Activated T-helper 1 cell treated with anti-CD3 and anti-CD28 coated beads, Interleukin-12 subunit alpha, Interleukin-12 subunit beta, Interleukin-2, Interleukin-4 antibody, amounts not matched to agents 30 ng/mL and 10 ng/mL and 1 ng/mL, durations not matched to agents 14 hours and 24 hours and 36 hours (primary cell): ENCODE measurements at places on chromosomes 1 and 21. TPM values are rescaled to one million over a fixed set of nuclear protein-coding genes. Genes with fewer than 3 reads are reported as not detected.

Gene ARID1A
- 130 and 132 TPM in 2 replicates for total RNA-seq

Gene TRPM2
- total RNA-seq, result 11.6 and 15.2 TPM in 2 replicates

Gene CCDC190
- not detected in 2 replicates for total RNA-seq

Gene NPPB
- total RNA-seq, result not detected in 2 replicates

Gene LENEP
- 1.5 and 1.8 TPM in 2 replicates for total RNA-seq

Gene FABP3
- not detected in 2 replicates for total RNA-seq

DNA sequence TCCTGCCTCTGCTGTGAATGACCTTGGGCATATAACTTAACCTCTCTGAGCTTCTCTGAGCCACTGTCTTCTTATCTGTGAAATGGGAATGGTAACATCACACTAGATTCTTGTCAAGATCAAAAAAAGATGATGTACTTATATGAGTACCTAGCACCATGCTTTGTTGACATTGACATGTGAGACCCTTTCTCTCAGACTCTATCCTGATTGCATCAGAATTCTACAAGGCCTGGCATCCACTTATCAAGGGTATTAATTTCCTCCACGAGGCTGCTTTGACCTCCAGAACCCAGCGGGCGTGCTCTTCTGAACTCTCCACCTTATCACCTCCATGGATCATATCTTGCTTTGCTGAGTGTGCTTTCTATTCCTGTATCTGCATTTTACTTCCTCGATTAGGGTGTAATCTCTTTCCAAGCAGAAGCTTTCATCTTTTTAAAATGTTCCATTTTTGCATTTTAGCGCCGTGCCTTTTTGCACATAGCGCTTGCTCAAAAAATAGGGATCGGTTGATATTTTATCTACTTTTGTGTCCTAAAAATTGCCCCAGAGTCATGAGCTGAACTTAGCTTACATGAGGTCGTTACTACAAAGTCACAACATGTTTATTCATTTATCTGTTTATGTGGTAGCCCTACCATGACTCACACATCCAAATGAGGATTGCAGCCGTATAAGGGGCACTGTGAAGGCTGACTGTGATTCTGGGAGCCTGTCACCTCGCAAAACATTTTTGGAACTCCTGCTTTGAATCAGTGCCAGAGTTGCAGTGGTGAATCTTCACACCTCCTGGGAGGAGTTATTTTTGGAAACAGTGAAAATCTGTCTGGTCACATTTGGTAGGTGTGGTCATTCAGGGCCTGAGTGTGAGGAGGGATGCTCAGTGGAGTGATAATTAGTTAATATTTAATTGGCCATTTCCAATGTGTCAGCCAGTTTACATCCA, 63.2 kb downstream of the IER5 start:
- peaks cover 2% of the 10 kb centered on the region for H3K36me3 ChIP-seq
- peaks cover 12% of the 10 kb centered on the region for H3K27me3 ChIP-seq
- H3K4me3 ChIP-seq, result no peak overlapping the region
- no peak overlapping the region for H3K27ac ChIP-seq
- H3K4me1 ChIP-seq, result peaks cover 39% of the 10 kb centered on the region
- no peak for DNase-seq

DNA sequence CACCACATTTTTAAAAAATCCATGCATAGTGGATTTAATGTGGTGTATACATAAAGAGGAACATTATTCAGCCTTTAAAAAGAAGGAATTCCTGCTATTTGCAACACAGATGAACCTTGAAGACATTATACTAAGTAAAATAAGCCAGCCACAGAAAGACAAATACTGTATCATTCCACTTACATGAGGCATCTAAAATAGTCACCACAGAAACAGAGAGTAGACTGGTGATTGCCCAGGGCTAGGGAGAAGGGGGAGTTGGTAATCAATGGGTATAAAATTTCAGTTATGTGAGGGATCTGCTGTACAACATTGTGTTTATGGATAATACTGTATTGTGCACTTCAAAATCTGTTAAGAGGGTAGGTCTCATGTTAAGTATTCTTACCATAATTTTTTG, 10.0 kb downstream of the FAM163A start:
- H3K4me1 ChIP-seq, result no peaks in the 10 kb centered on the region
- H3K27me3 ChIP-seq, result peaks cover 13% of the 10 kb centered on the region
- no peaks in the 10 kb centered on the region for H3K36me3 ChIP-seq
- no peak overlapping the region for H3K27ac ChIP-seq
- no peak overlapping the region for H3K4me3 ChIP-seq

DNA sequence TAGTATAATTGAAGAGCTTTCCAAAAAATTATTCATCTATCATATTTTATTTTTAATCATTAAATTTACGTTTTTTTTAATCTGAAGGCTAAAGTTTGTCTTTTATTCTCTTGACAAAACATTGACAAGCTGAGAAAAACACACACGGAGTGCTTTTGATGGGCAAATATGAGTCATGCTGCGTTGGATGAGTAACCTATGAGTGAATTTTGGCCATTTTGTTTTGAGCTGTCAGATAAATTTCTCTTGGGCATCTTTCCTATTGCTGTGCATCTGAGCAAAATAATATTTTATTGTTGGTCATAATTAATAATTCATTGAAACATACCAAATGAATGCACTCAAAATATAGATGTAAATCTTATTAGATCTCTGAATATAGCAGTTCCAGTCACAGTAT, 1144.1 kb upstream of the ADGRL2 start:
- H3K4me1 ChIP-seq, result no peaks in the 10 kb centered on the region
- H3K27ac ChIP-seq, result no peak overlapping the region
- H3K27me3 ChIP-seq, result no peaks in the 10 kb centered on the region
- no peak for DNase-seq
- no peak overlapping the region for H3K4me3 ChIP-seq

DNA sequence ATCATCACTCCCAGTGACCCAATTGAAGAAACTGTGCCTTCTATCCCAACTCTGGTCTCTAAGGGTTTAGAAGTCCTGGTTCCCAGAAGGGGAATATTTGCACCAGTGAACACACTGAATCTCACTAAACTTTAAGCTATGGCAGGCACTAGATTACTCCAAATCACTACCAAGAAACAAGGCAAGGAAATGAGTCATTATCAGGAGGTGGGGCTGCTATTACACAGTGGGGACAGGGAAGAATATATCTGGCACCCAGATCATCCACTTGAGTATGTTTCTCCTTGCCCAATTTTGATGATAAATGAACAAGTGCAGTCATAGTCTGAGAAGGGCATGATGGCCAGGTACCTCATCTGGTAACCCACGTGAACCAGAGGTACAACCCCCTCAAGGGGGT, 7.0 kb downstream of the MRPL9 start:
- no peaks in the 10 kb centered on the region for H3K27me3 ChIP-seq
- no peak for DNase-seq
- H3K4me3 ChIP-seq, result no peak overlapping the region
- peaks cover 29% of the 10 kb centered on the region for H3K36me3 ChIP-seq
- H3K27ac ChIP-seq, result no peak overlapping the region
- H3K4me1 ChIP-seq, result peaks cover 12% of the 10 kb centered on the region

DNA sequence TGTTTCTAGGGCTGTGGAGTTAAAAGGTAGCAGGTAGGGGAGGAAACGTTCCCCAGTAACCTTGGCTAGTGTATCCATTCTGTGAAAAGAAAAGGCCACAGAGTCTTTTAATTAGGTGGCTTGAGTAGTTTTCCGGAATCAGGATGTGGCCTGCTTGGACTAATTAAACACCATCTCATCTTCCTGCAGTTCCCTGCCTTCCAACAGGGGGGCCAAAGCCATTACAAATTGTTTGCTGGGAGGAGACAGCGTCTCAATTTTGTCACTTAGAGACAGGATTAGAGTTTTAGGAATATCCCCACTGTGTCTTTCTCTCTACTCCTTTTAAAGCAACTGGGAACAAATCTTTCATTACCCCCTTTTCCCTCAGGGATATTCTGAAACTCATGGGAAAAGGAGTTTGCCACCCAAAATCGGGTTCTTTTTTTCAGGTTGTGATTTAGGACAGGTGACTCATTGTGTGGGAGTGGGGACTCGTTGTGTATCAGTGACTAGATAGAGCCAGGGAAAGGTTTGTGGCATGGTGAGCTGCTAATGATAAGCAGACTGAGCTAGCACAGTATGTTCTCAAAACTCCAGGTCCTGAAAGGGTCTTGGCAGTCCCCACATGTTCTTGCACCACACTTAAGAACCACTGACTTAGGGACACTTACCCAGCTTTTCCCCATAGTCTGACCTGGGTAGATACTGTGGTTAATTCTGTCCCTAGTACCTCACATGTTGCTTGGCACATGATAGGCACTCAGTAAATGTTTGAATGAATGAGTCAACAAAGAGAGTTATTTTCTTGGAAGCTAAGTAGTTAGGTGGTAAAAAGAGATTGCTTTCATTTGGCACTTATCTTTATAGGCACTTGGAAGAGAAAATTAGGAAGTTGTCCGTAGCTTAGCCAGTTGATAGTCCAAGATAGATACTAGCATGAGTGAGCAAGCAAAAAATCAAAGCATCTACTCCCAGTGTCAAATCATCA, 22.5 kb downstream of the INTS3 start:
- no peak overlapping the region for H3K4me3 ChIP-seq
- no peak for DNase-seq
- peaks cover 7% of the 10 kb centered on the region for H3K4me1 ChIP-seq
- H3K27me3 ChIP-seq, result no peaks in the 10 kb centered on the region

DNA sequence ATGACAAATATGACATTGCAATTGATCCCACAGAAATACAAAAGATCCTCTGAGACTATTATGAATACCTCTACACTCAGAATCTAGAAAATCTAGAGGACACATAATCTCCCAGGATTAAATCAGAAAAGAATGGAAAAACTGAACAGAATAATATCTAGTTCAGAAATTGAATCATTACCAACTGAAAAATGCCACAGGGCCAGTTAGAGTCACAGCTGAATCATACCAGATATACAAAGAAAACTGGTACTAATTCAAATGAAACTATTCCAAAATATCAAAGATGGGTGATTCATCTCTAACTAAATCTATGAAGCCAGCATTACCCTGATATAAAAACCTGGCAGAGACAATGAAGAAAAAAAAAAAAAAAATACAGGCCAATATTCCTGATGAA, 149.3 kb downstream of the BRINP3 start:
- H3K4me3 ChIP-seq, result no peak overlapping the region
- H3K4me1 ChIP-seq, result no peaks in the 10 kb centered on the region
- DNase-seq, result no peak
- H3K27me3 ChIP-seq, result no peaks in the 10 kb centered on the region
- H3K36me3 ChIP-seq, result no peaks in the 10 kb centered on the region

GRCh38 chr1:165134431-165134830, 222.1 kb downstream of the LMX1A start:
- DNase-seq, result no peak
- no peak overlapping the region for H3K27ac ChIP-seq
- H3K4me1 ChIP-seq, result no peaks in the 10 kb centered on the region
- no peak overlapping the region for H3K4me3 ChIP-seq

GRCh38 chr1:234979296-234980279, 149.0 kb downstream of the TOMM20 start:
- DNase-seq, result no peak
- no peaks in the 10 kb centered on the region for H3K27me3 ChIP-seq
- peak overlapping the region; percentile 83 for H3K4me3 ChIP-seq
- peak overlapping the region; percentile 92 for H3K27ac ChIP-seq

GRCh38 chr1:39901714-39902459, at the start of gene MYCL:
TSS of gene MYCL (minus strand) at chr1:39901917. CDS start at chr1:39901434, 483 bp downstream.
- H3K4me3 ChIP-seq, result peak within 1 kb of the TSS; percentile 74
- peak; percentile 56 for DNase-seq
- no peaks in the 10 kb centered on the region for H3K36me3 ChIP-seq
- no peaks in the 10 kb centered on the region for H3K4me1 ChIP-seq
- no peak within 1 kb of the TSS for H3K27ac ChIP-seq

DNA sequence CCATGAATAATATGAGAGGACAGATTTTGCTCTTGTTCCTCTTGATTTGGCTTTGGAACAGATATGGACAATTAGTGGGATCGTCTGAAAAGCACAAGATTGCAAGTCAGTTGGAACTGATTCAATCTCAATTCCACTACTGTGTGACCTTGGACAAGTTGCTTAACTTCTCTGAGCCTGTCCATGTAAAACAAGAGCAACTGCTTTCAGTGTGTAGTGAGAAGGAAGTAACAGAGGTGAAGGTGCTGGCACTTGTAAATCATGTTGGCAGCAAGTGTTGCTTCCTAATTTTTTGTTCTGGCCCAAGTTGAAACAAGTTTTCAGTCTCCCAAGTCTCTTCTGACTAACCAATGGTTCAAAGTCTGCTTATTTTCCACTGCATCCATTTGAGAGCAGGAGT, 15.3 kb downstream of the INKA2 start:
- peaks cover 2% of the 10 kb centered on the region for H3K27me3 ChIP-seq
- no peak for DNase-seq
- H3K4me1 ChIP-seq, result no peaks in the 10 kb centered on the region
- H3K4me3 ChIP-seq, result no peak overlapping the region

DNA sequence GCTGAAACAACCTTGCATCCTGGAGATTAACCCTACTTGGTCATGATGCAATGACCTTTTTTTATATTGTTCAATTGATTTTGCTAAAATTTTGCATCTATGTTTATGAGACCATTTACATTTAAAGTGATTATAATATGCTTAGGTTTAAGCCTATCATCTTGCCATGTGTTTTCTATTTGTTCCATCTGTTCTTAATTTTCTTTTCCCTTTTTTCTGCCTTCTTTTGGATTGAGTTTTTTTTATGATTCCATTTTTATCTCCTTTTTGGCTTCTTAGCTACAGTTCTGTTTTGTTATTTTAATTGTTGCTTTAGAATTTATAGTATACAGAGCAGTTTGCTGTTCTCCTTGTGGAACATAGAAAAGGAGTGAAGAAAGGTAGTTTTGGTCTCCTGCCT, 385.1 kb upstream of the USP24 start:
- H3K27ac ChIP-seq, result no peak overlapping the region
- no peaks in the 10 kb centered on the region for H3K4me1 ChIP-seq

DNA sequence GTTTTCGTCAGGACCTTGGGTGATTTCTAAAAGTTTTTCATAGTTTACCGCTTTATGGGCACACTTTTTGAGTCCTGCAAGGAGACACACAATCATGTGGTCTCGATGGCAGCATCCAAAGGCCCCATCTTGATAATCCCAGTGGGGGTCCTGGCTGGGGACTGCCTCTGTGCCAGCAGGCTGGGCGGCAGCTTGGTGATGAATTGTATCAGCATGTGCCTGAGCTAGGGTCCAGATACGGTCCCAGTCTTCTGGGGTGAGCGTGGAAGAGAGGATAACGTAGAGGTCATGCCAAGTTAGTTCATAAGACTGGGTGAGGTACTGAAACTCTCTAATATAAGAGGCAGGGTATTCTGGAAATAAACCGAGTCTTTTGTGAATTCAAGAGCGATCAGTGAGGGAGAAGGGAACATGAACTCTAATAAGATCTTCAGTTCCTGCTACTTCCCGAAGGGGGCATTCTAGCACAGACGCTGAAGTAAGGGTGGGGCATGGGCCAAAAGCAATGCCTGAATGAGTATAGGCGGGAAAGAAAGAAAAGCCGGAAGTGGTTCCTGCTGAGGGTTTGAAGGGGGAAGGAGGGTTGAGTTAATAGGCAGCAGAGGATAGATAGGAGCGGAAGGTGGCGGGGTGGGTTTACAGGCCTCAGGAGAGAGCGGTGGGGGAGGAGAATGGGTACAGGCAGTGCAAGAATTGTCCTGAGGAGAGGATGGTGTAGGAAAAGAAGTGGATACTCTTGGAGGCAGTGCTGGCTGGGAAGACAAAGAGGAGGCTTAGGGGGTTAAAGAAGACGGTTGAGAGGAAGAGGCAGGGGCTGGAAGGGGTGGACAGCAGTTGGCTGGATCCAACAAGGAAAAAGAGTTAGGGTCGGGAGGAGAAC, 1.6 kb downstream of the ERVH48-1 start:
- H3K36me3 ChIP-seq, result no peaks in the 10 kb centered on the region
- peaks cover 16% of the 10 kb centered on the region for H3K4me1 ChIP-seq
- H3K27me3 ChIP-seq, result no peaks in the 10 kb centered on the region
- peak overlapping the region; percentile 67 for H3K27ac ChIP-seq

- no peak overlapping the region for H3K27ac ChIP-seq
- H3K4me1 ChIP-seq, result peaks cover 6% of the 10 kb centered on the region
- no peak overlapping the region for H3K4me3 ChIP-seq
- H3K36me3 ChIP-seq, result no peaks in the 10 kb centered on the region
- no peak for DNase-seq
Measured at GRCh38 chr1:81551946-81552345, 248.8 kb upstream of the ADGRL2 start.
